ENCODE measurements at places on chromosomes 4 and X.

DNA sequence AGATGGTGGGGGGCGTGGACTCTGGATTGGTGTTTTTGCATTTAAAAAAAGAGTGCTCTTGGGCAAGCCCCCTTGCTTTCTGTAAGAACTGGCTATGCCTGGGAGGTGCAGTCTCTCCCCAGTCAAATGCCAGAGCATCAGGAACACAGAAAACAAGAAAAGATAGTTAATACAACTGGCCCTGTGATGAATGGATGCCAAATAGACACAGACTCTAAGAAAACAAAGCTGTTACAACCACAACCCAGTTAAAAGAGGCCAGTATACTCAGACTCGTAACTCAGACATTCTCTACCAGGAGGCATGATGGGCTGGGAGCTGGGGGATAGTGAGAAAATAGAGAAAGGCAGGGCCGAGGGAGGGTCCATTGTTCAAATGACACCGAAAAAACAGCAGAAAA, 32.5 kb upstream of the C1QTNF7 start:
- peaks cover 2% of the 10 kb centered on the region for H3K27me3 ChIP-seq
- DNase-seq, result no peak
- H3K27ac ChIP-seq, result no peak overlapping the region

DNA sequence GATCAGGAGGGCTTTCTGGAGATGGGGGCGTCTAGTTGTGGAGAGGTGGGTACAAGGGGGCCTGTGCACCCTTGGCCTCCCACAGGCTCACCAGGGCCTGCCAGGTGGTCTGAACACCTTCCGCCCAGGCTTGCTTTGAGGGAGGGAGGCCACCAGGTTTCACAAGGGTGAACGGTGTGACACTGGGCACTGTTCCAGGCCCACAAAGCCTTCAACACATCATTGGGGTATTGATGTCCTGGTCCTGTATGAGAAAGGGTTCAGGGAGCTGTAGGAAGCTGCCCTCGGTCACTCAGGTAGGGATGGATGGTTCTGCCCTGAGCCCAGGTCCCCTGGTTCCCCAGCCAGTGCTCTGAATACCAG, 6.0 kb downstream of the HTRA3 start:
- peaks cover 23% of the 10 kb centered on the region for H3K27me3 ChIP-seq
- H3K36me3 ChIP-seq, result no peaks in the 10 kb centered on the region
- H3K4me3 ChIP-seq, result no peak overlapping the region
- H3K27ac ChIP-seq, result no peak overlapping the region

DNA sequence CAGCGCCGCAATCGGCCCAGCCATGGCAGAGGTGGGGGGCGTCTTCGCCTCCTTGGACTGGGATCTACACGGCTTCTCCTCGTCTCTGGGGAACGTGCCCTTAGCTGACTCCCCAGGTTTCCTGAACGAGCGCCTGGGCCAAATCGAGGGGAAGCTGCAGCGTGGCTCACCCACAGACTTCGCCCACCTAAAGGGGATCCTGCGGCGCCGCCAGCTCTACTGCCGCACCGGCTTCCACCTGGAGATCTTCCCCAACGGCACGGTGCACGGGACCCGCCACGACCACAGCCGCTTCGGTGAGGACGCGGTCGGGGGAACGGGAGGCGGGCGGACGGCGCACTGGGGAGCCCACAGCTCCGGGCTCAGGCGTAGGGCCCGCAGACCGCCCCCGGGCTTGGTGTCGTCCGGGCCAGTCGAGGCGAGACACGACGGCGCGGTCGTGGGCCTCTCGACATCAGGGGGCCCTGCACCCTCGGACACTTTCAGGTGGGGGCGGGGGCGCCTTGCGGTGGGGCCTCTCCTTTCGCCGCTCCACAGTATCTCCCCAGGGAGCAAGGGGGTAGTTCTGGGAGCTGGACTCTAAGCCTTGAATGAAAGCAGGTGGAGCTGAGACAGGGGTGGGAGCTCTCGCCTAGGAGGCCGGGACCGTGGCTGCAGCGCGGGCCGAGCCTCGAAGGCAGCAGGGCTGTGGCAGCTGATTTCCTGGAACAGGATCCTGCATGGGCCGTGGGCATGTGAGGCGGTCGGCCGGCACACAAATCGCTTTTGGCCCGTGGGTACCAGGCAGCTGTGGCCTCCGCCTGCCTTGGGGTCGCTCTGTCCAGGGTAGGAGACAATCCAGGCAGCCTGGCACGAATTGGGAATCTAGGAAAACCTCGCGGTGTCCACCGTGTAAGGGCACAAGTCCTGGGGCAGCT, 722 bp downstream of the FGF16 start:
- peaks cover 17% of the 10 kb centered on the region for H3K27me3 ChIP-seq
- no peak for DNase-seq
- peaks cover 19% of the 10 kb centered on the region for H3K4me1 ChIP-seq
- no peaks in the 10 kb centered on the region for H3K36me3 ChIP-seq
- H3K4me3 ChIP-seq, result peak overlapping the region; percentile 53
- no peak overlapping the region for H3K27ac ChIP-seq

DNA sequence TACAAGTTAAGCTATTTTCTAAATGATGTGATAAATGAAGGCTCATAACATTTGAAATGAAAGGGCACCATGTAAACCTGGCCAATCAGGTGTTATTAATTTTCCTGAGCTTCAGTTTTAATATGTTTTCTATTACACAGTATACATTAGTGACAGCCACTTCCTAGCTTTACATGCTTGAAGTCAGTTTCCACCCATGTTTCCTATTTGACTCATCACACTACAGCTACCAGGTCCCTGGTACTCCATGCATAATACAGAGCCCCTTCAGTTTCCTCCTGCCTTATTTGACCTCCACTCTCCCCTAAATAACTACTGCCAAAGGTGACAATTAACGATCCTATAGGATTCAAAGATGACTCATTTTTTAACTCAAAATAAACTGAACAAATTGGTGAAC, 18.3 kb downstream of the ZNF518B start:
- DNase-seq, result no peak
- H3K27me3 ChIP-seq, result no peaks in the 10 kb centered on the region
- no peaks in the 10 kb centered on the region for H3K4me1 ChIP-seq
- peaks cover 19% of the 10 kb centered on the region for H3K36me3 ChIP-seq

DNA sequence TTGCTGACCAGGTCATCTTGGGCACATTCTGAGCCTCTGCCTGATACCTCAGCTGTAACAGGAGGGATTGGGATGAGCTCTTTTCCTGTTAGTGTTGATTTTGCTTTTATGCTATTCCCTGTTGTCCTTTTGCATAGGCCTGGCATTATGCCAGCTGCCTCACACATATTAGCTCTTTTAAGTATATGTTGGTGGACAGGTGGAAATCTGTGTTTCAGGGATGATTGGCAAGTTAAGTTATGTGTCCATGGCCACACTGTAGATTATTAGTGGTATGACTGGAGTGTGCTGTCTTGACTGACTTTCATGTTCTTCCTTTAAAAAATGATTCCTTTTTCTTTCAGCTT, 28.9 kb downstream of the NSD2 start:
- no peak overlapping the region for H3K4me3 ChIP-seq
- H3K36me3 ChIP-seq, result peaks cover 39% of the 10 kb centered on the region
- H3K4me1 ChIP-seq, result peaks cover 6% of the 10 kb centered on the region
- no peak overlapping the region for H3K27ac ChIP-seq
- no peaks in the 10 kb centered on the region for H3K27me3 ChIP-seq

- no peak overlapping the region for H3K4me3 ChIP-seq
- no peaks in the 10 kb centered on the region for H3K27me3 ChIP-seq
- DNase-seq, result no peak
- no peak overlapping the region for H3K27ac ChIP-seq
- H3K4me1 ChIP-seq, result no peaks in the 10 kb centered on the region
These were observed 248.7 kb downstream of the IL1RAPL1 start for GRCh38 chrX:28835991-28836390.

DNA sequence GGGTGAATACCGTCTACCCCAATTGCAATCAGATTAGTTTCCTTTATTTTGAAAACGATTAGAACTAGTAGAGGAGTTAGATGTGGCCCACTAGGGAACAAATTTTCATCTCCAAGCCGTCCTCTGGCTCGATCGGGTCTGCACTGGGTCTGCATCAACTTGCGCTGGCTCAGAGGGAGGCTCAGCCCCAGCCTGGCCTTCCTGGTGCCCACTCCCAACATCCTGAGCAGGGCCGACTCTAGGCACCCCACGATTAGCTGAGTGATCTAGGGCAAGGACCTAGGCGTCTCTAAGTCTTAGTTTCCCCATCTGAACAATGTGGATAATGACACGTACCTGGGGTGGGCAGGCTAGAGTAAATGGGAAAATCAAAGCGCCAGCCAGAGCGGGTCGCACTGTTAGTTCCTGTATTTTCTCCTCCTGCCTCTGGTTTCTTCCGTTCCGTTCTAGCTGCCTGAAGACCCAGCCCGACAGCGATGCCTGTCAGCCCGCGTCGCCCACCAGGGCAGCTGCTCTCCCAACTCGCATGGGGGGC, 7.7 kb upstream of the HAND2 start:
- H3K36me3 ChIP-seq, result no peaks in the 10 kb centered on the region
- peaks cover 72% of the 10 kb centered on the region for H3K27me3 ChIP-seq
- peak overlapping the region; percentile 71 for H3K4me3 ChIP-seq
- DNase-seq, result no peak

GRCh38 chr4:98515470-98515809, 143.0 kb downstream of the TSPAN5 start:
- no peak for DNase-seq
- H3K27ac ChIP-seq, result no peak overlapping the region
- no peaks in the 10 kb centered on the region for H3K27me3 ChIP-seq
- H3K4me1 ChIP-seq, result peaks cover 15% of the 10 kb centered on the region

DNA sequence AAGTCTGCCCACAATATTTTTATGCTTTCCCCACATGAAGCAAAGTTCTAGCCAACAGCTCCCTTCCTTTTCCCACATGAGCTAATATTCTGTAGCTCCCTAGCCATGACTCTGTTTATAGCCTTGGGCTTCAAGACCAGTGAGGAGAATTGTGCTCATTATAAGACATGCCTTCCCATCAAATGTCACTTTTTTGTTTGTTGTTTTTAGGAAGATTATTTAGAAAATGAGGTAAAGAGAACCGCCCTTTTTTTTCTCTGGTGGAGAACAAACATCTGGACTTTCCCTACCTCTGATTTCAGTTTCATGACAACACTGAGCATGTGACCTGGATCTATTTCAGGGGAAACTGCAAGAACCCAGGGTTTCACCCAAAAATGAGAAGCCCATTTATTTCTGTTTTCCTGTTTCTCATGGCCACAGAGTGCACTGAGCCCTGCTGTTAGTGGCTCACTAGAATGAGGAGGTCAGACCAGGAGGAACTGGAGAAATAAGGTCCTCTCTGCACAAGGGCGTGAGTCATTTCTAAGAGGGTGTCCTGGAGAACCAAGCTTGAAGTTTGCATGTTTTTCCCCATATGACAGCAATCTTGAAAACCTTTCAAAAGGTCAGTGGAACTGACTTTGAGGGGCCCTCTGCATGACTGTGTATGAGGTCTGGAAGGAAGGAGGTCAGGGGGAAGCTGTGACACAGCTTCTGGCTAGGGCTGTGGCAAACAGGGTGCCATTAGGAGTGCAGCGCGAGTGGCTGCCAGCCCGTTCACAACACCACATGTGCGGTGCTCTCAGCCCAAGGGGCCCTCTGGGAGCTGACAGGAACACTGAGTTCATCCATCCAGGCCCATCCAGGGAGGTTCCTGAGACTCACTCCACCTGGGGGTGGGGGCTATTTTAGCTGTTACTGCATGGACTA, 55.2 kb downstream of the CHST7 start:
- peaks cover 38% of the 10 kb centered on the region for H3K36me3 ChIP-seq
- H3K27me3 ChIP-seq, result no peaks in the 10 kb centered on the region
- DNase-seq, result peak; percentile 16
- H3K4me3 ChIP-seq, result peak overlapping the region; percentile 60
- H3K27ac ChIP-seq, result peak overlapping the region; percentile 90
- H3K4me1 ChIP-seq, result peaks cover 51% of the 10 kb centered on the region

DNA sequence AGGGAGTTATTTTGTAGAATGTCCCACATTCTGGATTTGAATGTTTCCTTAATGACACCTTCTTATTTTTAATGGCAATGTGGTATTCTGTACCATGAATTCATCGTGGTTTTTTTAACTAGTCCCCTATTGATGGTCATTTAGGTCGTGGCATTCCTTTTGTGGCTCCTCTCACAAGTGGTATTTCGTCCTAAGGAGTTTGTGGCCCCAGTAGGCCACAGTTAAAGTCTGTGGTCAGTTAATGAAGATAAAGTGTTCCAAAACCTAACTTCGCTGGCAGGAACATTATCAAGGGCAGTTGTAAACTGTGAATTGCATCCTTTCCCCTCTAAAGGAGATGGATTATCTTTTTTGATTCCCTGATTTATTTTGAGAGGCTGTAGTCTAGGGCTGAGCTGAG, 133.2 kb downstream of the TMEM164 start:
- H3K4me1 ChIP-seq, result no peaks in the 10 kb centered on the region
- H3K27ac ChIP-seq, result no peak overlapping the region
- H3K36me3 ChIP-seq, result peaks cover 7% of the 10 kb centered on the region
- H3K4me3 ChIP-seq, result no peak overlapping the region

GRCh38 chr4:5338531-5338930, 287.3 kb downstream of the STK32B start:
- H3K4me3 ChIP-seq, result no peak overlapping the region
- no peaks in the 10 kb centered on the region for H3K27me3 ChIP-seq
- H3K36me3 ChIP-seq, result no peaks in the 10 kb centered on the region
- peaks cover 2% of the 10 kb centered on the region for H3K4me1 ChIP-seq

GRCh38 chrX:111182997-111183396, 87.0 kb downstream of the PAK3 start:
- no peaks in the 10 kb centered on the region for H3K4me1 ChIP-seq
- DNase-seq, result no peak
- no peak overlapping the region for H3K27ac ChIP-seq
- no peaks in the 10 kb centered on the region for H3K27me3 ChIP-seq

All from activated B cell treated with CpG ODN at 0.5 μM for 24 hours (primary cell).